ENCODE measurements at places on chromosomes 7 and 10.

DNA sequence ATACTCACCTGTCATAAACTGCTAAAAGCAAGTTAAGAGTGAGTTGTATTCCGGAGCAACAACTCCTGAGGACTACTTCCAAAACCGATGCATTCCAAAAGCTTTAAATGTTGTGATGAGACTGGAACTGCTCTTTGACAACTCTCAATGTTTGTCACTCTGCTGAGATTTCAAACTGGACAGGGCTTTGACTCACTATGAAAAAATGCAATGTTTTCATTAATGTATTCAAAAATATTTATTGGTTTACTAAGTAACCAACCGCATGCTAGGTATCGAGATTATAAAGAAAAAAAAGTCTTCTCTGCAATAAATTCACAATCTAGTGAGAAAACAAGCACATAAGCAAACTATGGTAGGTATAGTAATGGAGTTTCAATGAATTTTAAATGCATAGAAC, 107.9 kb upstream of the GNAI1 start:
- no peak for DNase-seq

GRCh38 chr7:131745390-131746248, 189.2 kb upstream of the PODXL start:
- DNase-seq: peak; percentile 49

DNA sequence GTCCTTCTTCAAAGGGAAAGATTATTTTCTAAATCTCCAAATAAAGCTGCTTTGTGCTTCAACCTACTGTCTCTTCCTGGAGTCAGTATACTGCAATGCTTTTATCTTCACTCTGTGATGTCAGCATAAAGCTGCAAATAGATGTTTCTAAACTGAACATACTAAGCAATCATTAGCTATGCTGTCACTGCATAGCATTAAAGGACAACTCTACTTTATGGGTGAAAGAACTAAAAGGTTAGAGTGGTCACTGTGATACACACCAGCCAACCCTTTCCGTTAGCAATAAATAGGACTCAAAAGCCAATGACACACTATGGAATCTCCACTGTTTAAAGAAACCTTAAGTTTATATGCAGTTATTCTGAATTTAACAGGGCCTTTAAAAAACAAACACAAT, 1.8 kb downstream of the CCDC186 start:
- DNase-seq: no peak

GRCh38 chr7:14013898-14014297, 24.4 kb upstream of the ETV1 start:
- DNase-seq: no peak

DNA sequence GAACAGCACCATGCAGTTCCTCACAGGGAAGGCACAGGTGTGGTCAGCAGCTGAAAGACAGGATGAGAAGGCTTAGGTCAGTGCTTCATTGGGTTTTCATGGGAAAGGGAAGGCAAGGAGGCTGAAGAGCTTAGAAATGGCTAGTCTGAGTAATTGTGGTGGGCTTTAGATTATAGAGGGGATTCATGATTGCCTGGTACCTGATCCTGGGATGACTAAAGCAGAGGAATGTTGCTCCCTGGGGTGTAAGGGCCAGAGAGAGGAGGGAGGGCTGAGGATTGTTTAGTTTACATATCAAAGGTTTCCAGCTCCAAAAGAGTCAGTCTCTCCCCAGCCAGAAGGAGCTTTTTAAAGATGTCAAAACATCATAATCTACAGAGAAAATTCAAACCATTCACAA, 396.3 kb upstream of the POM121L12 start:
- no peak for DNase-seq

- DNase-seq: no peak
These were observed 122.5 kb downstream of the SLC25A13 start for GRCh38 chr7:96199421-96199820.

DNA sequence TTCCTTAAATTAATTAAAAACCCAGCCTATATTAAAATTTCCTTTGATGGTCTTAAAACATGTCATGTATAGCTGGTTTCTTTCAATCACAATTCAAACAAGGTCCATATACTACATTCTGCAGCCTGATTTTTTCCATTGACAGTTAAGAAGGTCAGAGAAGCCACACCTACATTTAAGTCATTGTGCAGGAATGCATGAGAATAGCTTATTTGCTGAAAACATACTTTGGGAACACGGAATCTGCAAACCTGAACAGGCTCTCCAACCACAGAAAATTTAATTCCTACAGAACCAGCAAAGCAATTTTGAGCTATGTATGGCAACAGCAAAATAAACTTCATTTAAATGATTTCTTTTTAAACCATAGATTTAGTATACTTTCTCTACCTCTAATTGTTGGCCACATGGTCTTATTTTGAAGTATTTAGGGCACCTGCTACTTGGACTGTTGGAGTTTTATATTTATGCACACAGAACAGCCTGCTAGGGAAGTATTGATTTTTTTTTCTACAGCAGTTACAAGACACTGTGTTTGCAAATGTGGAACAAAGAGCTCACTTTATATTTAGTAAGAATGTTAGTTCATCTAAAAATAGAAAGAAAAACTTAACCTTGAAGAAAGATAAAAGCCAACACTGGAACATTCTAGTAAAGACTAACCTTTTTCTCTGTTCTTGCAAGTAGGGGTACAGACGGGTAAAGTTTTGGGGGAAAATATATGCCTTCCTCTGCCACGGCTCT, 240.9 kb upstream of the IMMP2L start:
- DNase-seq: no peak

GRCh38 chr7:4265066-4265465, 417.0 kb upstream of the FOXK1 start:
- no peak for DNase-seq

DNA sequence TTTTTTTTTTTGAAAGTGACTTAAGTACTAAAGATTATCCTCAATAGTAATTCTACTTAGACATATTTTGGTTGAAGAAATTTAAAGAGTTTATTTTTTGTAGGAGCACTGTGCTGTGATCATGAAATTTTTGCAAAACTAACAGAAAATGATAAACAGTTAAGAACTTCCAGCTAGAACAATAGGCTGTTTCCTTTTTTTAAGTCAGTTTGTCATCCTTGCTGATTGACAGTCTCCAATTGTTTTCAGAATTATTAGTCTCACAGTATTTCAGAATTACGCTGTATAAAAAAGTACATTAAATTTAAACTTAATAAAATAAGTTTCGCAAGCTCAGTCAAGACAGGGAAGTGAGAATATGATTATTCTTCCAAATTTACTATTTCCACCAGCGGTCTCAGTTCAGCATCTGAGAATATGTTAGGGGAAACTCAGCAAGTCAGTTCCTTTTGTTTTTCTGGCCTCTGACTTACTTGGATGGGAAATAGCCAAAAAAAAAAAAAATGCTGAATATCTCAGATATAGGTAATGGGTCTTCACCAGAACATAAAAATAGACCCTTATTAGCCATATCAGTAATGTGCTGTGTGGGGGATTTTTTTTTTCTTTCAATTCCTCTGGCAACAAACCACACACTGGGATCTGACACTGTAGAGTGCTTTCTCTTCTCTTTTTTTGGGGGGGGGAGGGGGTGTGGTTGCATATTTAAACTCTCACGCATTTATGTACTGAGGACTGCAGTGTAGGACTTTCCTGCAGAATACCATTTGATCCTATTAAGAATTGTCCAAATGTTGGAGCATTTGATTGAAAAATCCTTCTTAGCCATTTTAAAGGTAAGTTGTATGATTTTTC, at the start of gene CD36:
Gene CD36, plus strand, starts transcription at position 732 of the 855 bp plus-strand sequence. CDS start 8,099 bp downstream, outside the sequence.
- peak; percentile 90 for DNase-seq

DNA sequence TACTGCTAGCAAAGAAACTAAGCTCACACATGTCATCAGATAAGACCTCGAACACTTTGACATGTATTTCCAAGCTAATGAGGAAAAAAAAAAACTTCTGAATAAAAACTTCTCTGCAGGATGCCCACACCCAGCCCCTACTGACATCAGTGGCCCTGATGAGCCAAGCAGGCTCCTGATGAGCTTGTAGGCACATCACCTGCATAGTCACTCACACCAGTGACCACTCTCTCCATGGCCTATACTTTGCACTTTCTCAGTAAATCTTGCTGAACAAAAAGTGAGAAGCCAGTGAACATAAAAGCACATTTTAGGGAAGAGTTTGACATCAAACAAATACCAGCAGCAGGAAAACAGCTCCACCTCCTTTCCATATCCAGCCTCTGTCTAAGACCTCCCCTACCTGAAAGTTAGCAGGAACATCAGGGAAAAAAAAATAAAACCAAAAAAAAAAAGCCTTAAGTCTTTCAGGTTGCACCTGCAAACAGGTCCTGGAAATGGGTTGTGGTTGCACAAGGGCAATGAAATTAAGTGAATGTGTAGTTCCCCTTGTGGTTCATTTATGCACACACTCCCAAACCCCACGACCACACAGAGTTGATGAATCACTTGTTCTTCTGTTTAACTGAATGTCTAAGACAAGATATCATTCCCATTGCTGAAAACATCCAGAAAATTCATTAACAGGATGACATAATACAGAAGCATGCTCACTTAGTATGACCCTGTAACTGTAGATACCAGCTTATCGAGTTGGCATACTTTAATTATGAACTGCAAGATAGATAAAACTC, 205.2 kb upstream of the PDE1C start:
- DNase-seq: no peak

DNA sequence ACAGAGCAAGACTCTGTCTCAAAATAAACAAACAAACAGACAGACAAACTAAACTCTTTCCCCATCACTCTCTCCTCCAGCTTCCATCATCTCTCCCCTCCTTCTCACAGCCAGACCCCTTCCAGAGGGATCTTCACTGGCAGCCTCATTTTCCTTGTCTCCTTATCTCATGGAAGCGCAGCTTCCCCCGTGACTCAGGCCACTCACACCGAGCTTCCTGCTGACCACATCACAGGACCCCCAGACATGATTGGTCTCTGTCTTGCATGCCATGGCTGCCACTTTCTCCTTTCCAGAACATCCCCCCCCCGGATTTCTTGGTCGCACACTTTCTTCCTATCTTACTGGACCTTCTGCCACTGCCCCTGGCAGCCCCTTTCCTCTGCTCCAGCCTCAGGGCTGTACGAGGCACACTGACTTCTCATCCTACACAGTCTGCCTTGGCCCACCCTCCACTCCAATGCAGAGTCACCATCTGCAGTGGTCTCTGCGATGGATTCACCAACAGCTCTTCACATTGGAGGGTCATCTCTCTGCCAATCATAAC, 4.9 kb upstream of the INSIG1 start:
- DNase-seq: no peak

DNA sequence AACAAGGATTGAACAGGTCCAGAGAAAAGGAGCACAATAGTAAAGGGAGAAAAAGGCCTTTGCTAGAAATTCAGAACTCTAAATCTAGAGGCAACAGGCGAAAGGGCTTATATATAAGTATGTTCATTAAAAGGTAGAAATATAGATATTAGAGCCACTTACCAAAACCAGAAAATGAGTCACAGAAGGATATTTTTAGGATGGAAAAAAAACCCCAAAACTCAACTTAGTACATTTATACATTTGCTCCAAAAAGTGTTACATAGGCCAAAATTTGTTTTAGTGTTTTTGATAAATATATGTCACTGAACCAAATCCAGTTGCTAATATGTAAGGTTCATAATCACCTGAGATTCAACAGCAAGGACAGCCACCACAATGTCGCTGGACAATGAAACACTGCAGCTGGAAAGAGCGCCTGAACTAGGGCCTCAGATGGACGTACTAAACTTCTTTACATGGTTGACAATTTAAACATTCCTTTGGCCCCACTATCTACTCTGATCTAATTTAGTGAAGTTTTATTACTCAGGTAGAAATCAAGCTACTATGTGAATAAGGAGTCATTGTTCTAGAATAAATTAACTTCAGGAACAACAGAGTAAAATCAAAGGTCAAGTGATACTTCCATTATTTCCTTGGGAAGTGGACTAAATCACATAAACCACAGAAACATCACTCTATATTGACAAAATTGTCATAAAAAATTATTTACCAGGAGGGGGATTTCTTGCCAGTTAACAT, 10.9 kb downstream of the FAM3C start:
- DNase-seq: no peak

DNA sequence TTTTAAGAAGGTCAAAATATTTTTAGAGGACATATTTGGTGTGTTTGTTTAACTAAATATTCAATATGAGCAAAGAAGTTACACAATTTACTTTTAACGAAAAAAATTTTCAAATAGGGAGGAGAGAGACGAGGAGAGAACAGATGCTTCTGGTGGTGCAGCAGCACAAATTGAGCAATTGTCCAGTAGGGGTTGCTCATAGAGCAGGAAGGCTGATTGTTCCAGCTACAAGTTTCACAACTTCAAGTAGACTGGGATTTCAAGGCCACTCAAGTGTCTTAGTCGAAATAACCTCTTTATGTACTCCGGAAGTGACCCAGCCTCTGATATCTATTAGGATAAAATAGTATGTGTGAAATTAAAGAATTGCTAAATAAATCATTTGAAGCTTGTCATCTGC, 197.9 kb downstream of the HDAC9 start:
- no peak for DNase-seq

- no peak for DNase-seq
These were observed 60.3 kb downstream of the RAB18 start for GRCh38 chr10:27564398-27564797.

DNA sequence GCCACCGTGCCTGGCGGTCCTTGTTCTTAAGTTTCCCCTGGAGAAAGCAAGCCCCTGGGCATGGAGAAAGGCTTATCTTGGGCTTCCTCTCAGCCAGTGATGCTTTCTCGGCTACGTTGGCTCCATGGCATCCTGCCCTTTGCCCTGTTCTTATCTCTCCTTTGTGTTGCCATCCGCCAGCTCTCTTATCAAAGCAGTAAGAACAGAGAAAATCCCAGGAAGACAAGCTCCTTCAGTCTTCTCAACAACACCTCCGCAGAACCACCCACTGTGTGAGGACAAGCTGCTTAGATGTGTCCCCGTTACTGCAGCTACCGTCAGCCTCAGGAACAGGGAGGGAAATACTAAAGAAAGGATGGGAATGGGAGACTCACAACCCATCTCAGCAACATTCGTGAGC, 3.3 kb downstream of the PLEKHS1 start:
- no peak for DNase-seq

GRCh38 chr10:67011981-67012380, 86.1 kb downstream of the LRRTM3 start:
- DNase-seq: peak; percentile 90

GRCh38 chr10:114525368-114525949, 121.2 kb upstream of the AFAP1L2 start:
- DNase-seq: peak; percentile 46

DNA sequence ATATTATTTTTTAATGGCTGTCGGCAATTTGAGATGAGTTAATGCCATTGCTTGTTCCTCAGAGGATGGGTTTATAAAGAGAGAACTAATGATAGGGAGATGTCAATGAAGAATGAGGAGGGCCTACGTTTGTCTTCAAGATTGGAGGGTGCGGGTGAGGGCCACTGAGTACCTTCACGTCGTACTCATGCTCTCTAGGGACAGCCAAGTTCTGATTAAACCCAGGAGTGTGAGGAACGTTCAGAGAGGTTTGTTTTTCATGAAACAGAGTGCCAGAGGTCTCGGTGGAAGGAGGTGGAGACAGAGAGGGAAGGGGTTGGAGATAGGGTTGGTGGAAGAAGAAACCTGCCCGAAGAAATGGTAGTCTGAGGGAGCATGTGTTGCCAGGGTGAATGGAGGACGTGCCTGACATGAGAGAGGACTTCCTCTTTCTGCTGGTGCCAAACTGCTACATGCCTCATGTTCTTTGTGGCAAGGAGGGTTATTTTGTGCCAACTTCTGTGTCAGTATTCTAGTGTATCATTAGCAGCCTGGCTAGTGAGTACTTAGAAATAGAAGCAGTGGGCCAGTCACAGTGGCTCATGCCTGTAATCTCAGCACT, 8.9 kb downstream of the DHTKD1 start:
- DNase-seq: peak; percentile 57
